Left cardiac atrium (tissue), 4 donors: ENCODE measurements at places on chromosomes 1 and 21.

DNA sequence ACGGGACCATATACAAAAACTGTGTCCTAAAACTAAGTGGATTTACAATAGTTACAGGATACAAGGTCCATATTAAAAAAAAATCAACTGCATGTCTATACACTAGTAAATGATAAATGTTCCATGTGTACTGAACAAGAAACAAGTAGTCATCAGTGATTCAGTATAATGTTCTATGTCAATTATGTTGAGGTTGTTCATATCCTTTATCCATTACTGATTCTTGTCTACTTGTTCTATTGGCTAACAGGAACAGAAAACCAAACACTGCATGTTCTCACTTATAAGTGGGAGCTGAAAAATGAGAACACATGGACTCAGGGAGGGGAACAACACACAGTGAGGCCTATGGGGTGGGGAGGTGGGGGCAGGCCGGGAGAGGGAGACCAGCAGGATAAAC lies 90.5 kb downstream of the CDC42BPA start:
- no peak for DNase-seq

DNA sequence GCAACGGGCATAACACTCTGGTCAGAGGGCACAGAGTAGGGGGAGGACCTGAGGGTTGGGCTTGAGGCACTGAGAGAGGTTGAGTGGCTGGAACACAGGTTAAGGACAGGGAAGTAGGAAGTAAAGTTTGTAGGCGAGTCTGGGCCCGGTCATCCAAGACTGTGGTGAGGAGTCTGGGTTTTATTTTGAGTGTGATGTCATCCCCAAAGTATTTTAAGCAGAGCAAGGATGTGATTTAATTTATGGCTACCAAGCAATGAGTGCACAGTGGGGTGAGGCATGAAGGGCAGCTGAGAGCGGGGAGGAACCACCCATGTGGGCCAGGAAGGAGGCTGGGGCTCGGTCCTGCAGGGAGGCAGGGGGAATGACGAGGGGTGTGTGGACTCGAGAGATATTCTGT lies 11.2 kb upstream of the VWA5B1 start:
- DNase-seq, result no peak

GRCh38 chr1:6111571-6111970 lies 65.9 kb downstream of the KCNAB2 start:
- no peak for DNase-seq

DNA sequence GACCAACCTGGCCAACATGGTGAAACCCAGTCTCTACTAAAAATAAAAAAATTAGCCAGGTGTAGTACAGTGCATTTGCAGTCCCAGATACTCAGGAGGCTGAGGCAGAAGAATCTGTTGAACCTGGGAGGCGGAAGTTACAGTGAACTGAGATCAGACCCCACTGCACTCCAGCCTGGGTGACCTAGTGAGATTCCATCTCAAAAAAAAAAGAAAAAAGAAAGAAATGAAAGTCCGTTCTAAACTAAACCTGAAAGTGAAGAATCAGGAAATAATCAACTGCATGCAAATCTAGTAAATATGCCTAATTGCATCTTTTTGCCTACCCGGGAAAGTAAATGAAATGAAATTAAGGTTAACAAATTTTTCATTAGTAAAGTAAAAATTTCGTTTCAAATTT lies 99.6 kb downstream of the ZZZ3 start:
- no peak for DNase-seq

- DNase-seq, result no peak
Measured at GRCh38 chr1:200228486-200228885, 181.3 kb downstream of the ZNF281 start.

GRCh38 chr1:183780159-183780558 lies 24.8 kb upstream of the RGL1 start:
- DNase-seq, result no peak

DNA sequence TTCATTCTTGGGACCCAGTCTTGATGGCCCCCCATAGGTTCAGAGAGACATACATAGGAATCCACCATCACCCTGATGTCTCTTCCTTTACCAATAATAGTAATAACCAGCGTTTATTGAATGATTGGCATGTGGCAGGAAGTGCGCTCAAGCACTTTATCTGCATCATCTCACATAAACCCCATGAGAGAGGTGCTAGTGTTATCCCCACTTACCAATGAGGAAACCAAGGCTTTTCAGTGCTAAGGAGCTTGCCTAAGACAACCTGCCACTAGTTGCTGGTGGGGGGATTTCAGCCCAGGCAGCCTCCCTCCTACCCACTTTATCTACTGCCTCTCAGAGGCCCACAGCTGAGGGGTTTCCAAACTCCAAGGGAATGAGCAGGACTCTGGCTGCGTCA lies 7.7 kb downstream of the LGR6 start:
- DNase-seq, result no peak

GRCh38 chr1:167676916-167677848 lies 44.6 kb upstream of the MPZL1 start:
- no peak for DNase-seq

DNA sequence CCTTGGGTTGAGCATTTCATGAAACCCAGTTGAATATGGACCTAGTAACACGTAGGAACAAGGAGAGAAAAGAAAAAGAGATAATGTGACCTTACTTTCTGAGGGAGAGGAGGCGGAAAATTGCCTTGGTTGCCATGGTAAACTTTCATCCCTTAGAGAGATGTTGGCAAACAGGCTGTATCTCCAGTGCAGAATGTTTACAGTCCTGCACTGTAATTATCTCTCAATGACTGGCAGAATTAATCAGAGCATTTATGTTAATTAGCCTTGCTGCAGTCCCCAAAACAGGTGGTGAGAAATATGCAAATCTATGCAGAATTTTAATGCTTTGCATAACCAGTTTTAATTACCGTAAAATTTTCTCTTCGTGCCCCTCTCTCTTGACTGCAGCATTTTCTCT lies 147.3 kb downstream of the CD247 start:
- DNase-seq, result no peak

DNA sequence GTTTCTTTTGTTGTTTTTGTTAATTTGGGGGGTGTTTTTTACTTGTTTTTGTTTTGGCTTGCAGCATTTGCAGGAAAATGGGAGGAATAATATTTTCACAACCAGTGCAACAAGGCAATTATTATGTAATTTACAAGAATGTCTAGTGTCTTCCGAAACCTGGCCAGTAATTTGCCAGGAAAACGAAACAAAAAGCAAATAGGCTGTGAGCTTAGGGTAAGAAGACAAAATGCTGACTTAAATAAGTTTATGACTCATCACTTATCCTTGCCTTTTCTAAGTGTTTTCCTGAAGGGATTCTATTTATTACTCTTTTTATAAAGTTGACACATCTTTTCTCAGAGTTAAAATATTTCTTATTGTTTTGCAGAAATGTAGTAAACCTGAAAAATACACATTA lies 49.8 kb downstream of the KCNT2 start:
- DNase-seq, result no peak

DNA sequence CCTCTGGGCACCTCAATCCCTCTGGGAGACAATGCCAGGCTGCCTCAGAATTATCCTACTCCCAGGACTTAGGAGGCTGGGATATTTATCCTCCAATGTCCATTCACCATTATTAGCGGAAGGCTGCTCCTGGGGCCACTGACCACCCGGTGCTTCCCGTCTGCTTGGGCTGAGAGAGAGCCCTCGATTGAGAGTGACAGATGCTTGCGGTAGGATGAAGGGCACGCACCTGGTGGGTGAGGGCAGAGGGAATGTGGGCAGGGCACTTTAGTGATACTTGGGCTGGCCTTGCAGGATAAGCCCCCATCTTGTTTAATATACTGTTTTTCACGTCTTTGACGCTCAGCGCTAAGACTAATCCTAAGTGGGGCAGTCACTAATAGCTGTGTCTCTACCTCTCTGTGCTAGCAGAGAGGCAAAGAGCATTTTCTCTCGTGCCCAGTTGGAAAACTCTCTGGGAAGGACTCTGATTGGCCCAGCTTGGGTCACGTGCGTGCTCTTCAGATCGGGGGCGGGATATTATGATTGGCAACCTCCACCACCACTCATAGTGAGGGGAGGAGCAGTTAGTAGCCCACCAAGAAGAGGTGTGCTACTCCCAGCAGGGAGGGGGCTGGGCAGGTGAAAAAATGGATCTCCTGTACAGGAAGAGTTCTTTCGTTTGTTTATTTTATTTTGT lies 10.6 kb upstream of the PARS2 start:
- DNase-seq, result no peak

- no peak for DNase-seq
Measured at GRCh38 chr1:19733615-19734014, 66.1 kb downstream of the TMCO4 start.

- no peak for DNase-seq
Measured at GRCh38 chr1:152411134-152411533, 2.9 kb downstream of the CRNN start.

- no peak for DNase-seq
Measured at GRCh38 chr1:109529881-109530456, 9.7 kb upstream of the GPR61 start.

DNA sequence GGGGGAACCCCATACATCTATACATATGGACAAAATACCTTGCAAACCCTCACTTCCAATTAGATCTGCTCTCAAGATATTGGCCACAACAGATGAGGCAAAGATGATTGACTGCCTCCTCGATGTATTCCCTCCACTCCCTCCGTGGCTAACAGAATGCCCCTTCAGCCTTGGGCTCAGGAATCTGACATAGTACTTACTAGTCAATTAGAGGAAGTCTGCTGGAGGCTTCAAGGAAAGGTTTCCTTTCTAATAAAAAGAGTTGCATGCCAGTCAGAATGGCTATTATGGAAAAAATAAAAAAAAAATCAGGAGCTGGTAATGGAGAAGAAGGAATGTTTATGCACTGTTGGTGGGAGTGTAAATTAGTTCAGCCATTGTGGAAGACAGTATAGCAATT lies 90.4 kb upstream of the VAV3 start:
- no peak for DNase-seq

DNA sequence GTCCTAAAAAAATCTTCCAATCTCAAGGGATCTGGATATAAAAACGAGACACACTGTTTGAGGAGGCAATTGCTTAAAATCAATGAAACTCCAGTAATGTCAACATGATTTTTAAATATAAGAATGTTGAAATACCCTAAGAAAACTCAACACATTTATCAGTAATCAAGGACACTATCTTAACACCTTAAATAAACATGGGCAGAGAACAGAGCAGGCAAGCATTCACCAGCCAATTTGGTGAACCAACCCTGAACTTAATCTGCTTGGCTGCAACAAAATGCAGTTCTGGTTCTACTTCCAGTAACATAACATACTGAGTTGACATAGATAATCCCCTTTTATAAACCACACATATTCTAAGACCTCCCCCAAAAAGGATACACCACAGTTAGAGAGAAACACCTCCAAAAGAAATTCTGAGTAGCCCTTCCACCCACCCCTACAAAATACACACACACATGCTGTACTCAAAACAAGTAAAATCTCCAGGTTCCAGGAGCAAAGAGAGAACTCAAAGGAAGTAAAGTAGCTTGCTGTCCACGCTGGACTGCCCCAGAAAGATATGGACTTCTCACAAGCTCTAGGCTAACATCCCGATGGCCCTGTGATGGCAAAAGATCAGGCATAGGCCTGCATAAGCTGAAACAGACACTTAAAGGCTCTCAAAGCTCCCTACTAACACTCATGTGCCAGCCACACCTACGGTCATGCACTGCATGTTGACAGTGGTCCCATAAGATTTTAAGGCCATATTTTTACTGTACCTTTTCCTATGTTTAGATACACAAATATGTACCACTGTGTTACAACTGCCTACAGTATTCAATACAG lies 30.5 kb downstream of the TP53BP2 start:
- no peak for DNase-seq
